NCI-H446 treated with DMSO at 0.1 percent for 48 hours (cell line): ENCODE measurements at places on chromosomes 1 and 21.

- peak; percentile 25 for DNase-seq
Measured at GRCh38 chr1:50989694-50990093, 19.6 kb downstream of the CDKN2C start.

DNA sequence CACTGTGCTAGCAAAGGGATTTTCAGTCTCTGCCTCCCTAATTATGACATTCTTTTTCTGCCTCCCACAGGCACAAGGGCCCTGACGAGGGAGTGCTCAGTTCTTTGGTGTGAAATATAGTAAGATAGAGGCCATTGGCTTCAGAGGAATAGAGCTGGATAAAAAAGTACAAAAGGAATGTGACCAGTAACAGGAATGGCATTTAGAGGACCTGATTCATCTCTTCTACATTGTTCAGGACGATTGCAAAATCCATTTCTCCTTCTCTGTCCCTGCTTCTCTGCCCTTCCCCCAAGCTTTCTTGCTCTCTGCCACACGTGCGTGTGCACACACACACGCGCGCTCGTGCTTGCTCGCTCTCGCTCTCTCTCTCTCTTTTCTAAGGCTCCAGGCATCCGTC, 668.2 kb downstream of the KIF26B start:
- DNase-seq = no peak

DNA sequence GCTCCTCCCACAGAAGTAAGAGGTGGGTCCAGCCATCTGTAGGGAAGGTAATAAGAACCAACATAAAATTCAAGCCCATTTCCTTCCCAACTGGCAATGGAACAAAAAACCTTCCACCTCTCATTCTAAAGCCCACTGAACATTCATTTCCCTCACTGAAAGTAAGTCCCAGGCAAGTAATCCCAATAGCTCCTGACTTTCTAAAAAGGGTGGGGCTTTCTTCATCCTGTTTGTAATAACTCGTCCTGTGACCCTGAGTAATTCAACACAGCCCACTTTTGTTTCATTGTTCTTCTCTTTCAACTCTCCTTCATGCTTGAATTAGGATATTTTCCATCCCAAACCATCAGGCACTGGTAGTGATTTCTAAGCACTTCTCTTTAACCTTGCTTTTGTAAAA, 74.9 kb downstream of the DAB1 start:
- no peak for DNase-seq

- no peak for DNase-seq
Measured at GRCh38 chr21:15365751-15366392, 301.1 kb upstream of the NRIP1 start.

DNA sequence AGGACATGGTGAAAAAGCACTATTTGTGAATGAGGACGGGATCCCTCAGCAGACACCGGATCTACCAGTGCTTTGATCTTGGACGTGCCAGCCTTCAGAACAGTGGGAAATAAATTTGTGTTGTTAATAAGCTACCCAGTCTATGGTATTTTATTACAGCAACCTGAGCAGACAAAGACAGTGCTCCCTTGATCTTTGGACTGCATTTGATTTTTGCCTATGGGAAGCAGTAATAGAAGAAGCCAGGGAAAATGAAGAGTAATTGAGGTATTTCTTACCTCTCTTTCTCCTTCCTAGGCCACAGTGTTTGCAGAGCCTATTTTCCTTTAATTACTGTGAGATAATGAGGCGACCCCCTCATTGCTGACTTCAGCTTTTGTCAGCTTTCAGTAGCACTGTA, 87.9 kb downstream of the PDE4B start:
- DNase-seq = no peak

DNA sequence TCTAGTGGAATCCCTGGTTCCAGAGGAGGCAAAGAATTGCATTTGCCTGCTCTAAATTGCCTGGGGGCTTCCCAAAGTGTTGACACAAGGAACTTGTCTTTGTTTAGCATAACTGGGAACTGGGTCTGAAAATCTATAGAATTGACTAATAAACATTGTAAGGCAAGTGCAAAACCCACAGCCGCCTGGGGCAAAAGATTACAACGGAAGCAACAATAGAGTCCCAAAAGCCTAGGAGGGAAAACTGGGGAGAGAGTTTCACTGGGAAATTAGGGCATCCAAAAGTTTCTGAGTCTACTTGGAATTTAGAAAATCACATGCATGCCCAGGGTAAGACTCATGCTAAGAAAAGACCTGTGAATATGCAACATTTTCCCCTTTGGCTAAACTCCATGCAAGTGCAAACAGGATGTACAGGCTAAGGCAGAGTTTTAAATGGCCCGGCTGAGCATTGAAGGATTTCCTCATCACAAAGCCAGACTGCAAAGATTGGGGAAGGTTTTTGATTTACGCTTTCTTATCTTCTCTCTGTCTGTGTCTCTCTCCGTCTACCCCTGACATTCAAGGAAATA, 725.3 kb upstream of the NCAM2 start:
- DNase-seq = no peak

DNA sequence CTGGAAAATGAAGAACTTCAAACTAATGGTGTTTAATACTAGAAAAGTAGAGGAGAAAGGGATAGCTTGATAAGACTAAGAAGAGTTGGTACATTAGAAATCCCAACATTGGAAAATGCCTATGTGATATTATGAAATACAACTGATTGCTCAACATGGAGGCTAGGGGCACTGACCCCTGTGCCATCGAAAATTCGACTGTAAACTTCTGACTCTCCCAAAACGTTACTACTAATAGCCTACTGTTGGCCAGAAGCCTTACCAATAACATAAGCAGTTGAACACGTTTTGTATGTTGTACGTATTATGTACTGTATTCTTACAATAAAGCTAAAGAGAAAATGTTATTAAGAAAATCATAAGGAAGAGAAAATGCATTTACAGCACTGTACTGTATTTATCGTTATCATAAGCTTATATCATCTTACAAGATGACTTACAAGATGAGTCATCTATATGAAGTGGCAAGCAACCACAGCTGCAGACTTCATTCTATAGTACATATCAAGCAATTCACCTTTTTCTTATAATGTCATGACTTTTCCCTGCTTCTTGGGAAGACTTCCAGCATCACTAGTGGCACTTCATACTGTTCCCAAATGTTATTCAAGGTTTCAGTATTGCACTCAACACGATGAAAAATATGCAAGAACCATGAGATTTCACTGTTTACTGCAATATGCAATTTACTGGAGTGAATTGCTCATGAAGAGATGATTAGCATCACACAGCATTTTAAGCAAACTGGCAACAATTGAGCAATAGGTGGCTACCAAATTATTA, 12.9 kb upstream of the CTSK start:
- DNase-seq = no peak

- DNase-seq = no peak
Measured at GRCh38 chr1:39394598-39394997, 96.8 kb upstream of the BMP8A start.

DNA sequence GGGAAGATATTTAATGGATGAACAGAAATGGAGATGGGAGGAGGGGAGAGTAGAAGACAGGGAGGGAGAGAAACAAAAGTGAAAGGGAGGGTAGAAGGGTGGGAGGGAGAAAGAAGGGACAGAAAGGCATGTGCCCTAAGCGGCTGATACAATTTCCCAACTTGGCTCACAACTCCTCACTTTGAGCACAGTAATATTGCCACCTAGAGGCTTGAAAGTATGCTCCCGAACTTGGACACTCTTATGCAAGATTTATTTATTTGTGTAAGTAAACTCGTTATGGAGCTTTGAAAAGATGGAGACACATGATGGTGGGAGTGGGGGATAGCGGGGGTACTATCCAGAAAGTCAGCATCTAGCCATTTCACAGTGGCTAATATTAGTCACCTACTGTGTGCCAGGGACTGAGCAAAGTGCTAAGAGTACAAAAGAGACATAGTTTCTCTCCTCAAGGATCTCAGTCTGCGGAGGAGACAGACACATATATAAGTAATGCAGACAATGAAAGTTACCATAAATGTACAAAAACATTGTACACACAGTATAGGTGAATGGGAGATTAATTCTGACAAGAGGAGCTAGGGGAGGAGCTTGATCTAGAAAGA, 189.7 kb downstream of the SEC16B start:
- DNase-seq = peak; percentile 6
